ENCODE measurements at places on chromosomes 2 and 18.

DNA sequence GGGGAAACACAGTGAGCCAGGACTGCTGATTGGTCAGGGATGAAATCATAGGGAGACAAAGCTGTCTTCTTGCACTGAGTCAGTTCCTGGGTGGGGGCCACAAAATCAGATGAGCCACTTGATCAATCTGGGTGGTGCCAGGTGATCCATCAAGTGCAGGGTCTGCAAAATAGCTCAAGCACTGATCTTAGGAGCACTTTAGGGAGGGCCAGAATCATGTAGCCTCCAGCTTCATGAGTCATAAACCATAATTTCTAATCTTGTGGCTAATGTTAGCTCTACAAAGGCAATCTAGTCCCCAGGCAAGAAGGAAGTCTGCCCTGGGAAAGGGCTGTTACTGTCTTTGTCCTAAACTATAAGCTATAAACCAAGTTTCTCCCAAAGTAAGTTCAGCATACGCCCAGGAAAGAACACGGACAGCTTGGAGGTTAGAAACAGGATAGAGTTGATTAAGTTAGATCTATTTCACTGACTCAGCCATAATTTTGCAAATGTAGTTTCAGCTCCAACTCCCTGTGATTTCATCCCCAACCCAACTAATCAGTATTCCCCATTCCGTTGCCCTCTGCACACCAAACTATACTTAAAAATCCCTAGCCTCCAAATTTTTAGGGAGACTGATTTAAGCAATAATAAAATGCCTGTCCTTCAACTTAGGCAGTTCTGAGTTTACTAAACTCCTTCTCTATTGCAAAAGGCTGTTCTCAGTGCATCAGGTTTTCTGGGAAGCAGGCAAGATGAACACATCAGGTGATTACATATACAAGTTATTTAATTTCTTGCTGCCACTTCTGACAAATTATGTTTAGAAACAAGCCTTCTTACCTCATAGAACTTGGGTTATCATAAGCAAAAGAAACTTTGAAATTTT lies 226.9 kb upstream of the SPOPL start:
- no peak for DNase-seq

GRCh38 chr18:22765896-22766295 lies 167.2 kb upstream of the RBBP8 start:
- no peak for DNase-seq

DNA sequence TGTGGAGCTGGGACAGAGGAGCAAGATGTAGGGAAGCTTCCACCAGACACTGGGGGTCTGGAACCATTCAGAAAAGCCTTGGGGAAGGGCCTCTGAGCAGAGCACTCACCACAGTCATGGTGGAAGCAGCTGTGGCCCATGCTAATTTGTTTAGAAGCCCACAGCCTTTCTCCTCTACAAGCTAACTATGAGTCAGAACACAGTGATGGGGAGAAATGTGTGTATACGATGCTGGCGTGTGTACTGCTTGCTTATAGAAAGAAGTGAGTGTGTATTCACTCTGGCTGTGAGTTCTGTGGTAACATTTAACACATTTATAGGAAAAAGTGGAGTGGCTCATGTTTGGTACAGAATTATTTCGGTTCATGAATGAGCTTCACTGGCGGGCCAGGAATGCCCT lies 157.0 kb upstream of the ACAA2 start:
- no peak for DNase-seq

DNA sequence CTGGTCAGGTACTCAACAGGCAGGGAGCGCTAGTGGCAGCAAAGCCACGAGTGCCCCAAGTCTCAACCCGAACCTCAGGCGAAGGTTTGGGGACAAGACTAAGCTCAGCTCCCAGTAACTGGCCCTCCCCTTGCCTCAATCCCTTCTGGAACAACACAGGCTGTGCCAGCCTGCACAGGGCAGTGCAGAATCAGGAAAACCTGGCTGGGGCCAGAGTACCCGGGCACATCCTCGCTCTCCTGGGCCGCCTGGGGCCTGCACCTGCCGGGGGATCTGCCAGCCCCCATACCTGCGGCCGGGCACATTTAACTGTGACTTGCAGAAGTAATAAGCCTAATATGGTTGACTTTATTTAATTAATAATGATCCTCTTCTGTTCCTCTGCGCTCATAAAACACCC lies 60.6 kb downstream of the GBX2 start:
- DNase-seq, result no peak

- peak; percentile 53 for DNase-seq
These were observed 15.2 kb downstream of the FBXO41 start for GRCh38 chr2:73268830-73269685.

GRCh38 chr2:219570194-219570923 lies 980 bp downstream of the OBSL1 start:
- DNase-seq, result no peak

DNA sequence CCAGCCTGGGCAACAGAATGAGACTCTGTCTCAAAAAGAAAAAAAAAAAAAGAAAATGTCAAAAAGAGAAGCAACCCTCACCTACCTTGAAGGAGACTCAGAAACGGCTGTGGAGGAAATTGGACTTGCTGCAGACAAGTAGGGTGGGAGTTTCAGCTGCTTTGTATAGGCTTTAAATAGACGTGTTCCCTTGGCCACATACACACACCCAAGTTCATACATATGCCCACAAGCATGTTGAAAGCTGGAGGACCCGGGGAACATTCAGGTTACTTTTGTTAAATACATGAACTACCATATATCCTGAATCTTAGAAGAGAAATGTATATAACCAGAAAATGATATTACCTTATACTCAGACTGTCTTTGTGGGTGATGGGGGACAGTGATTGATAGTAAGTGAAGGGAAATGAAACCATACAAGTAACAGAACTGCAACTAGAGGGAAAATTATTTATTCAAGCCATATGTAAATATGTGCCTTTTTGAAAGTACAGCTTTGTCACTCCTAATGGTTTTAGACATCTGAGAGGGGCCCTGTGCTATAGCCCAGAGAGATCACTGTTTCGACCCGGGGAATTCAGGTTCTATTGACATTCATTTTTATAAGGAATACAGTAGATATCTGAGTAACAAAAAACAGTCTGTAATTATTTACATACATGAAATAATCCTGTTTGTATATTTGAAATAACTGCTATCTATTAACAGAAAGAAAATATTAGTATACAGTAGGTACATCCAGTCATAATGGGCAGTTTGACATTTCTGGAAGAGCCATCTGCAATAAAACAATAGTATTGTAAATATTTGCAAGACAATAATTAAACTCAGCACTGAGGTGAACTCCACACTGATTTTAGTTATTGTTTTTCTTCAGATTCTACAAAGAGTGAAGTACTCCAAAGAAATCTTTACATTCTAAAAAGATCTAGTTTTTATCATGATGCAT lies 48.0 kb upstream of the TGIF1 start:
- no peak for DNase-seq

DNA sequence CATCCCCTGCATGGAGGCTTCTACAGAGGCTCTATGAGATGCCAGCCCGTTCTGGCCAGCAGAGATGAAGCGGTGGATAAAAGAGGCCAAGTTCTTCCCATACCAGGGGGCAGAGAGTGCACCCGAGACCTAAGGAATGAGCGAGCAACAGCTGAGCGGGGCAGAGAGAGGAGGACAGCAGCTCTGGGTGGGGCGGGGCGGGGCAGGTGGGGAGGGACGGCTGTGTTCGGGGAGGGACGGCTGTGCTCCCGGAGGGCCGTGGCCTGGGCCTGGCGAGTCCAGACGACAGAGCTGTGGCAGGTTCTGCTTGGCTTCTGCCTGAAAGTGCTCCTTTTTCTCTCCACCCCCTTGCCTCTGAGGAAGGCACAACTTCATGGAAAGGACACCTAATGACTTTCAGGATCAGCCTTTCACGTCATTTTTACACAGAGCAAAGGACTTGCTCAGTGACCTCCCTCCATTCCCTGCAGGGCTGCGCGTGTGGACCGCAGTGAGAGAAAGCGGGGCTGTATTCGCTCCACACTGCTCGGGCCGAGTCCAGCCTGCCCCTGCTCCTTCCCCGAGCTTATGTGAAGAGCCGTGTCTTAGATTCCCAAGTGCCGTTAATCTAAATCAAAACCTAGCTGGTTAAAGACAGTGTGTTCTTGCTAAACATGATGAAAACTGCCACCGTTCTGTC lies 232.9 kb downstream of the HDAC4 start:
- no peak for DNase-seq

- no peak for DNase-seq
These were observed 12.5 kb upstream of the POLR1B start for GRCh38 chr2:112529757-112530156.

- DNase-seq, result no peak
These were observed 22.2 kb downstream of the ZSCAN30 start for GRCh38 chr18:35267809-35268208.

DNA sequence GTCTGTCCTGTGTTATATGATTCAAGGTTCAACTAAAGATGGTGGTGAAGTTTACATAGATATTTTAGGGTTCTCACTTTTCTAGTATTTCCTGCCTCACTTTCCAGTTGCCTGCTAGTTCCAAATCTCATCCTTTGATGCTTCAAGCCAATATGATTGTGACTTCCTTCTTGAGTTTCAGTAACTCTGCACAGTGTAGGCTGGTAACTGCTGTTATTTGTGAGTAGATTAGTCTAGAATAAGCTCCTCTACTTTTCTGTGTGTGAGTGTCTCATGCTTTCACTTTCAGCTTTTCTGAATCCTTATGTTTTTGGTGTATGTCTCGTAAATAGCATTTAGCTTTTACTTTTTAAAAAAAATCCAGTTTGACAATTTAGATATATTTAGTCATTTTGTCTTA lies 42.6 kb downstream of the GALNT1 start:
- DNase-seq, result no peak

GRCh38 chr2:32711219-32711618 lies 83.4 kb downstream of the TTC27 start:
- no peak for DNase-seq

DNA sequence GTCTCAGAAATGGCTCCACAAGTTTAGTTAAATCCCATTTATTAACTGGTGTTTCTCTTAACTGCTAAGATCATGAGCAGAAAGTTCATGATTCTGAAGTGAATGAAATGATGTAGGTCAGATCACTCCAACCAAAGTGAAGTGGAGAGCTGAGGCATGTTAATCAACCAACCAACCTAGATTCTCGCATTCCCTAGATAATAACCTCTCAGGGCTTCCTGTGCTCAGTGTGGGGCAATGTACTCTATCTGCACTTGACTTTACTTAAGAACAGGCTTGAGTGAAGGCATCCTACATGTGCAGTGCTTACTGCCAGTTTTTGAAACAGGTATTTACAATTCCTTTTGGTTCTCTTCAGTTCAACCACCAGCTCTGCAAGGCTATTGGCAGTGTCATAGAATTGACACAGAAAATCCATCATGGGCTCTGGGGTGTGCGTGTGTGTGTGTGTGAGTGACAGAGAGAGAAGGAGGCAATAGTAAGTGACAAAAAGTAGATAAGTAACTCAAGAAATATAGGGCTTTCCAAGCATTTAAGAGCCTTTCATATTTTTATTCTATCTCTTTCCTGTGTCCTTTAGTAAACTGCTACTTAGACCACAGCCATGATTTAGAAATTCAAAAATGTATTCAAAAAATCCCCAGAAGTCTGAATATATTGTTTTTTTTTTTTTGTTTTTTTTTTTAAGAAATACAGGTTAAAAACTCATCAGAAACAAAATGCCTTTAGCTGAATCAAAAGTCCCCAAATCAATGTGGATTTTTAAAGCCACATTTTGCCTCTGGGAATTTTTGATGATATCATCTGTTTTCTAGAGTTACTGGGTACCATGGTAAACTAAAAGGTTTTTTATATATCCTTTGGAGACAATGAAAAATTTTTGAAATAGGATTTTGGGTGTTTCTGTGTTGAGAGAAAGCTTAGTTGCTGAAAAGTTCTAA lies 28.6 kb downstream of the DOCK10 start:
- no peak for DNase-seq

DNA sequence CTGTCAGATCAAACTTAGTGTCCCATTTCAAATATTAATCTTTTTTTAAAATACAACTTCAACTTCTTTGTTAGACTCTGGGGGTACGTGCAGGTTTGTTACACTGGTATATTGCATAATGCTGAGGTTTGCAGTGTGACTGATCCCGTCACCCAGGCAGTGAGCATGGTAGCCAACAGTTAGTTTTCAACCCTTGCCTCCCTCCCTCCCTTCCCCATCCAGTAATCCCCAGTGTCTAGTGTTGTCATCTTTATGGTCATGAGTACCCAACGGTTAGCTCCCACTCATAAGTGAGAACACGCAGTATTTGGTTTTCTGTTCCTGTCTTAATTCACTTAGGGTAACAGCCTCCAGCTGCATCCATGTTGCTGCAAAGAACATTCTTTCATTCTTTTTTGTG lies 23.9 kb downstream of the NOL10 start:
- no peak for DNase-seq

DNA sequence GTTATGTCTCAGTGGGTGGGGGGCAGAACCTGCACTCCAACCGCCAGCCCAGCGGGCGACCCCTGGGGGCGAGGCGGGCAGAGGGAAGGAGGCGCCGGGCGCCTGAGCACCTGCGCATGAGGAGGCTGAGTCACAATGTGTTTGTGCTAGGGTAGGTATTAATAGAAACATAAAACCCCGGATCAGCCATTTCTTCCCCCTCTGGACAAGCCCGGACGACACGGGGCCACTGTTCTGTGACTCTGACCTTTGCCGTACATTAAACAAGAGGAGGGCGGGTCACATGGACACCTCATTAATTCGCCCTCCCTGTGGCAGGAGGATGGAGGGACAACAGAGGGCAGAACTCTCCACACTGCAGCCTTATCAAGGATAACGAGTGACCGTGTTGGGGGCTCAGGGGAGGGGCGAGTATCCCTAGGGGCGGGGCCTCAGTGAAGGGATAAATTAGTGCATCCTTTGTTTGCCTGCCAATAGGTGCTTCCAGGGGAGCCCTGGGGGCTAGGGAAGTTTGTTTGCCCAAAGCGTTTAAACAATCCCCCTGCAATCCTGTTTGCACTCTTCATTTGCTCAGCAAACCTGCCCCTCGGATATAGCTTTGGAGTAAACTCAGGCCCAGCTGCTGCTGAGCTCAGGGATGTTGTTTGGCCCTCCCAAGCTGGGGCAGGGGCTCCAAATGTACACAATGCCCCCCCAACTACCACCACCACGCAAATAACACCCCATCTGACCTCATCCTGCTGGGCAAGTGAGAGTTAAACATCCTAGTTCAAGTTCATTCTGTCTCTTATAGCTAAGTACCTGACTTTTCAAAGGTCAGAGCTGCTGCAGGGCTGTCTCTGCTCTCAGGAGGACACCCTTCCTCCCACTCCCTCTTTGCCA lies 171.2 kb upstream of the GLI2 start:
- no peak for DNase-seq

DNA sequence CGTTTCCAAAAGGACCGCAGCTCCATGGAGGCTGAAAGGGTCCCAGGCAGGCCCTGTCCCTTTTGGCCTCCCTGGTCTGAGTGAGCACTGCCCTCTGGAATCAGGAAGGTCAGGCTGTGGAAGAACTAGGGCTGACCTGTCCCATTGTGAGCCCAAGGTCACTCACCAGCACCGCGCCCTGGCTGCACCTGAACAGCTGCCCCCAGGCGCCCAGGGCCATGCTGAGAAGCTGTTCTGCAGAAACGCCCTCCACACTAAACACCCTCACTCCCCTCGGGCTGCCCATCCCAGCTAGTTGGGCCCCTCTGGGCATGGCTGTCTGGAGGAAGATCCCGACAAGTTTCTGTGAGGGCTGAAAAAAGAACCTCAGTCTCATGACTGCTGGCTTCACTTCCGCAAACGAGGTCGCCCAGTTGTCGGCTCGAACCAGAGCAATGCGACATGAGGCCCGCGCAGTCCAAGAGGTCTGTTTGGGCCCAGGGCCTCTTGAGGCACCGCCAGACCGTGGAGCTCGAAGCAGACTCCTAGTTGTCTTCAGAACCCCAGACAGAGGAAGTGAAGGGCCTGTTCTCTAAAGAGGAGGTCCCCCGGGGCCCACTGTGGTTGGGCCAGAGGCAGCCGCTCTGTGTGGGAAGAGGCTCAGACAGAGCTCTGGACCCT lies 64.4 kb downstream of the INPP5D start:
- DNase-seq, result no peak
